ENCODE measurements at places on chromosomes 11 and 22. TPM values are rescaled to one million over a fixed set of nuclear protein-coding genes. Genes with fewer than 3 reads are reported as not detected.

The RBM4 gene
- total RNA-seq, result 152 TPM

The KCNQ1OT1 gene
- total RNA-seq, result 0.34 TPM

The TENM4 gene
- total RNA-seq, result 11.6 TPM

The TRIM44 gene
- 7.2 TPM for total RNA-seq

The POU2AF2 gene
- not detected for total RNA-seq

Measured in nasal cavity respiratory epithelium epithelial cell of viscerocranial mucosa (primary cell).